ENCODE measurements at places on chromosomes 3 and 15.

DNA sequence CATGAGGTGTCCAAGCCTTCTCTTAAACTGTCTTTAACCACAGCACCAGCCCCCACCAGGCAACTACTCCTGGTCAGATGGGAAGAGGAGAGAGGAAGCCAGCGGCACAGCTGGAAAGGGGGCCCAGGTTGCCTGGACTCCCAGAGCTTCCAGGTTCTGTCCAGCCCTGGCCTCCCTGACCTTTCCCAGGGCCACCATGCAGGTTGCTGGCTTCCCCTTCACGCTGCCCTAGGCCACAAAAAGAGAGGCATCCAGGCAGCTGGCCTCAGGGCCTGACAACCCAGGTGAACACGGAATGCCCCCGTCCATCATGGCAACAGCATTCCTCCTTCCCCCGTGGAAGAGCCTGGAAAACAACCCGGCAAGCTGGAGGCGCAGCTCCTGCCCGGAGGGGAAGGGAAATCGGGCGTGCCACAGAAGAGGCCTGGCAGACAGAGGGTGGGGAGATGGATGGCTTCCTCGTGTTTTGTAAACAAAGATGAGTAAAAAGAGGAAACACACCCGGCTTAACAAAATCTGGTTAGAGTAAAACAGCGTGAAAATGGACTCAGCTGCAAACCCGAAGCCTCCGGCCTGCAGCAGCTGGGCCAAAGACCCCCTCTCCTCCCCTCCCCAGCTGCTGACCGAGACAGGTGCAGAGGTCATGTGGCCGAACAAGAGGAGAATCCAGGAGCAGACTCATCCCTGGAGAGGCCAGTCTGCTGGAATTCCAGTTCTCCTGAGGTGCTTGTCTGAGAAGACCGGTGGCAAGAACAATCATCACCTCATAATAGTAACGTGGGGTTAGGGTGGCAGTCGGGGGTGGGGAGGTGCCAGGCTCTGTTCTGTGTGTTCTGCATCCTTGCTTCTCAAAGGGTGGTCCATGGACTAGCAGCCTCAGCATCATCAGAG lies 15.5 kb downstream of the BMF start:
- no peak for DNase-seq

GRCh38 chr3:120566243-120566975 lies 29.7 kb upstream of the NDUFB4 start:
- no peak for DNase-seq

DNA sequence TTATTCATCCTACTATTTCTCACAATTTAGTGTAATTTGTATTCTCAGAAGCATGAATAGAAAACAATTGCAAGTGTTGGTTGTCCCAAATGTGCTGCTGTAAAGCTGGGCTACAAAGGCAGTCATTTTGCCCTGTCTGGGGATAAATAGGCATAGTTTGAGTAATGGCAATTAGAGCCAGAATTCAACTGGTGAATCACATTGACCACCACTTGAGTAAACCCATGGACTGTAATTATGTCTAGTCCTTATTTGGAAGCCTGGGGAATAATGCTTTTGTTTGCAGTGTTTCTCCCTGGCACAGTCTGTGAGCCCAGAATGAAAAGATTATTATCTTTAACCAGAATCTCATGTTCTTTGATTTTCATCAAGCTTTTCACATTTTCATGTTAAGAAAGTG lies 30.5 kb upstream of the CHL1 start:
- DNase-seq: no peak

DNA sequence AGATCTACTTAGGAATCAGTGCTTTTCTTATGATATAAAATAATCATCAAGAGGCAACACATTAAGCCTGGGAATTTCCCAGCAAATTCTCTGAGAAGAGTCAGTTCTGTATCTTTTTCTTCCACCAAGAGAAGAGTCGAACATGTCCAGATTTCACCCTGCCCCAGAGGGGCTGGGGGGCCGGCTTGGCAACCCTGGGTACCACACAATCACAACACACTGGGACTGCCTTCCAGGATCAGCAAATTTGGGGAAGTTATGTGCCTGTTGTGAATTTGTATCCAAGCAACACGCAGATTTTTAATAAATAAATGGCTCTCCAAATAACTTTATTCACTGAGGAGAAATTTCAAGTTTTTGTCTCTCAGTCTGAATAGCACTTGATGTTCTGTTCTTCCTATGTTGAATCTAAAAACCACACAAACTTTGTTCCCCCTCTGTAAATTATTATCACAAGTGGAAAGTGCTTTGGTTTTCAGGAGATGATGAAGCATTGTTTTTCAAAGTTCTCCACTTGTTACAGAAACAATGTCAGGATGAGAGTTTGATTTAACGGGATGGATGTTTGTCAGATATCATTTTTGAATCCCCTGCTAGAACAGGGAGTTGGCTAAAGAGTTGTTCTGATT lies 357.2 kb downstream of the ZNF385D start:
- no peak for DNase-seq

- no peak for DNase-seq
These were observed 82.3 kb upstream of the RNF7 start for GRCh38 chr3:141655801-141656200.

- DNase-seq: no peak
These were observed 59.6 kb downstream of the SLC12A8 start for GRCh38 chr3:125152951-125153350.

DNA sequence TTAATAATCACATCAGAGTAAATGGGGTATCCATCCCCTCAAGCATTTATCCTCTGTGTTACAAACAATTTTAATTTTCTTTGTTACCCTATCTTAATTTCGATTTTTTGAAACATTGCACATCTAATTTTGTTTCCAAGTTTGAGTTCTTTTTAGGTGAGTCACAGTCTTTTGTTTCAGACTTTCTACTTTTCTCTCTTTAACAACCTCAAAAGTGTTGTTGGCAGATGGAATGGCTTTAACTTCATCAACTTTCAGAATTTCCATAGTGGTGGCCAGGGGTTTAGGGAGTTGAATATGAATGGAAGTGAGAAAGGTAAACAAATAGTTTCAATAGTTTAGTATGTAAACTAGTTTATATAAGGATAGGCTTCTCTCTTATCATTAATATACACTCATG lies 223.0 kb upstream of the MLF1 start:
- no peak for DNase-seq

DNA sequence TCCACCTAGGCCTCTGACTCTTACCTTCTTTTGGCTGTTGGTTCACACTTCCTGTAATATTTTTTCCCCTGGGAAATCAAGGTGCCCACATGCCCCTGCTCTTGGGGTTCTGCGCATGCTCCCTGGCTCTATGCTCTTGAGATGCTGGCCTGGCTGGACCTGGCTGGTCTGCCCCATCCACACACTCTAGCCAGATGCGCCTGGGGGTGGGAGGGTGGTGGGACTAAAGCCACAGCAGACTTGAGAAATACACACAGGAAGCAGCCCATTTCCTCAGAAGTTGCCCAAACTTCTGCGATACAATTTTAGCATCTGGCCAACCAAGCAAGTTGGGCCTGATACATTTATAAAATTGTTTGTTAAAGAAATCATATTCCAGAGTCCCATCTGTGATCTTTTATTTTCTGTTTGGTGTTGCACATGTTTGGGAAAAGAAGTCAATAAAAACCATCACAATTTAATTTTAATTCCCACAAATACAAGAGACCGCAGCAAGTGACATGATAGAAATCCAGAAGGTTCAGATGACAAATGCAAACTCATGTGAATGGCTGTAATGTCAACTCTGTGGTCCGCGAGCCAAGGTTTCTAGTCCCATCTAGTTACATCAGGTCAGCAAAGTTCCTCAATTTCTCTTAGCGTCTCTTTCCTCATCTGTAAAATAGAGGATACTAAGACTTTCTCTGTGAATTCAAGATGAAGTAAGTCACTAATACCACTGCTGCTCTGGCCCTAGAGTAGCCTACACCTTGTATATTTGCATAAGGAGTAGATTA lies 55.9 kb upstream of the MEF2A start:
- DNase-seq: peak; percentile 23

DNA sequence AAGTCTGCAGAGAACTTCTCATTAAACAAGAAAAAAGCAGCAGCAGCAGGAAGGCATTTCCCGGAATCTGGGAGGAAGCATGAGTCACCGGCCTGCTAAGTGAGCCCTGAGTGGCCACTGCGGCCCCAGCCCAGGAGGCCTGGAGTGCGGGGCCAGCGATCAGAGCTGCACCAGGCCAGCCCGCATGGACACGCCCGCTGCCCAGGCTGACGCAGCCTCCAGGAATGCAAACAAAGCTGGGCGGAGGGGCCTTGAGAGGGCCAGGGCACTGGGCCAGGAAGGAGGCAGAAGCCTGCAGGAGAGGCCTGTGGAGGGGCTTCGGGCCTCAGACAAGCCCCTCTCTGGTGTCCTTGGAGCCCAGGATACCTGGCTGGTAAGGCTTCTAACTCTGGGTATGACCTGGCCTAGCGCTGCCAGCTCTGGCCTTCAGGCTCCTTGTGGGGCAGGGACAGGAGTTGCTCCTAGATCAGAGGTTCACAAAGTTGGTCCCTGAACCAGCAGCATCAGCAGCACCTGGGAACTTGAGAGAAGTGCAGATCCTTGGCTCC lies 101.2 kb downstream of the SMAD6 start:
- DNase-seq: peak; percentile 70

- DNase-seq: no peak
These were observed 807 bp upstream of the INAFM2 start for GRCh38 chr15:40322531-40323238.

- DNase-seq: no peak
These were observed 122.9 kb downstream of the GREM1 start for GRCh38 chr15:32840507-32841245.

DNA sequence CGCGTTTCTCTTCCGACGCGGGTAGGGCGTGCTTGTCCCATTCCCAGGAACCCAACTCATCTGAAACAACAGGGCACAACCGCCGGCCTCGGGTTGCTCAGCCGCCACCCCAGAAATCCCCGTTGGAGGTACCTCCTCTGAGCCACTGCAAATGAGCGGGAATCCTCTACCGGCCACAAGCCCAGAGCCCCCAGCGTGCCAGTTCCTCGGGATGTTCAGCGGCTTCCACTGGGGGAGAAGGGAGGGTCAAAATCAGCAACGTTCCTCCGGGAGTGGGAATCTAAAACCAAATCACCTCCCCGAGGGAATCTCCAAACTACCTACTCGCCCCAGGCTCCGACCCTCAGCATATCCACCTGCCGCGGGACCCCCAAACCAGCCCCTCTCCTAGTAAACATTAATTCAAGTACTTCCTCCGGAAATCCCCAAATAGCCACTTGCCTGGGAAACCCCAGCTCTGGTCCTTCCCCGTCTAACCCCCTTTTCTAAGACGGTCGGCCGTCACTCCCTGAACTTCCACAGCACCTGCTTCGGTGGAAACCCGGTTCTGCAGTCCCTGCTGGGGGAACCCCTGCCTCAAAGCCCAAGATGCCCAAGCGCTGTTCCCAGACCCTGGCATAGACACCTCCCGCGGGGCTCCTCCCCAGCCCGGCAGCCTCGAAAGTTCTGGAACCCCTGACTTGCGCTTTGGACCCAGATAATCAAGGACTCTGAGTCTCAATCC lies 887 bp downstream of the OXTR start:
- no peak for DNase-seq

DNA sequence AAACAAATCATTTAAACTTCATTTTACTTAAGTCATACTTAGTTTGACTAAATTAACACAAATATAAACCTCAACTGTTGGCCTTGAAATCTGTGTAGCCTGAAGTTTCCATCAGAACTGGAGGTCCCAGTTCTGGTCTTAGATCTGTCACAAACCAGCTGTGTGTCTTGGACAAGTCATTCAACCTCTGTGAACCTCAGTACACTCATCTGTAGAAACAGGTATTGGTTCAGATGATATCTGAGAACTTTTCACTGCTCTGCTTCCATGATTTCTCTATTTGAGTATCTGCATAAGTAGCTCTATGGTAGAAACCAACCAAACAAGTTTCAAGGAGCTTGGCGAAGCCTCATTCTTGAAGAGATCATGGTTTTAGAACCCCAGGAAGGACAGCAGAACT lies 60.4 kb upstream of the SLC2A2 start:
- no peak for DNase-seq

DNA sequence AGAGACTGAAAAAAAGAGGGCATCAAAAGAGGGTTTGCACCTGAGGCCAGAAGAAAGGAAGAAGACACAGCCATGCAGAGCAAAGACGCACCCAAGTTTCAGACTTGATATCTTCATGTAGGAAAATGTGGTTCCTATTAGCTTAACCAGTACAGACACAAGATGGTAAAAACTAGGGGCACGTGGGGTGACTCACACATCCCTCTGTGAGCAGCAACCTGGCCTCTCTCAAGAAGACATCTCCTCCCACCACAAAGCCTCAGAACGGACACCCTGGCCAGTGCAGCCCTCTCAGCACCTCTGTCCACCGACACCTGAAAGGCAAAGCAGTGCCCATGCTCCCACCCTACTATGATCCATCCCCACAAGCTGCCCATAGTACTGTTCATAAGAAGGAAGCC lies 33.3 kb downstream of the GLB1 start:
- DNase-seq: no peak

DNA sequence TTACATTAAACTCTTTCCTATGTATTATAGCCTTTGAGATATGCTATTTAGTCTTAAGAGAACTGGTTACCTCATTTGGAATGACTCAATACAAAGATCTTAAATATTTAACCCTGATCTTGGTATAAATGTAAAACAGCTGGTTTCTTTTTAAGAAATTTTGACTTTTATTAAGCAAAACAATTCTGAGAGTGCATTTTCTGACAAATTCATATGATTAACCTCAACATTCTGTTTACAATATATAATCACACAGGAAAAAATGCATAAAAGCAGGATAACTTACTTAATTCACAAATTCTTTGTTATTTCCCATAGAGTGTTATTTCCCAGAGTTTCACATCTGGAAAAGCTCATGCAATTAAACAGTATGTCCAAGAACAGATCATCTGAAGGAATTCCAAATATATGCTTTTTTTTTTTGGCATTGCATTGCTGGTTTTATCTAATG lies 400.4 kb upstream of the THBS1 start:
- DNase-seq: no peak

DNA sequence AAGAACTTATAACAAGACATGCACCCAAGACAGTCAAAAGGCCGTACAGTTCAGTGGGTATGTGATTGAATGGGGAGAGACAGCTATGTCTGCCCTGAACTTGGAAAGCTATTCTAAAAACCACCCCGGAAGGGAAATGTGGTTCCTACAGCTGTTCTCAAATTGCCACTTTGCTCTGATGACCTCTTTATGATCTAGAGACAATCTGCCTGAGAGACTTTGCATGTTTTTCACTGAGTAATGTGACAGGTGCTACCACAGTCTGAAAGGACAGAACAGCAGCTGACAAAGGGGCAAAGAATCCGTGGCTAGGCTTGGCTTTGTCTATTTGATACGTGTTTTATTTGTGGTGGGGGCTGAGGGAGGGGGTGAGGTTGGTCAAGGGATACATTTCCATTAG lies 148.3 kb upstream of the NPHP3 start:
- DNase-seq: peak; percentile 12

DNA sequence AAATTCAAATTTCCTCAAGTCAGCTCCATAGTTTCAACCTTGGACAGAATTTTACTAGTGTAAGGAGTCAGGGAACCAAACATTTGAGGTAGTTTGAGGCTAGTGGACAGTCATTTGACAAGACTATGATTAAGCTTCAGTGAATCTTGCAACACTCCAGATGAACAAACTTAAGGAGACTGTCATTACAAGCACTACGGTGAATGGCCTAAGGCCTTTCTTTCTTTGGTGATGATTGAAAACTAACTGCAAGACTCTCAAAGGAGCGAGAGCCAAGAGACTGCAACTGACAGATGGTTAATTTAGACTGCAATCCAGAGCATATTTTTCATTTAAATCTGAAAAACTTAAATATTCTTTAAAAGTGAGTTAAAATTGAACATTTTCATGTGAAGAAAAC lies 272.3 kb upstream of the NECTIN3 start:
- DNase-seq: no peak
